ENCODE measurements at places on chromosomes 16 and 17.

GRCh38 chr16:53996961-53997360, 289.6 kb downstream of the IRX3 start:
- no peak for DNase-seq

GRCh38 chr17:33373273-33373672, 80.2 kb upstream of the ASIC2 start:
- DNase-seq: no peak

GRCh38 chr16:86740906-86741799, 162.8 kb downstream of the FOXL1 start:
- DNase-seq: no peak

DNA sequence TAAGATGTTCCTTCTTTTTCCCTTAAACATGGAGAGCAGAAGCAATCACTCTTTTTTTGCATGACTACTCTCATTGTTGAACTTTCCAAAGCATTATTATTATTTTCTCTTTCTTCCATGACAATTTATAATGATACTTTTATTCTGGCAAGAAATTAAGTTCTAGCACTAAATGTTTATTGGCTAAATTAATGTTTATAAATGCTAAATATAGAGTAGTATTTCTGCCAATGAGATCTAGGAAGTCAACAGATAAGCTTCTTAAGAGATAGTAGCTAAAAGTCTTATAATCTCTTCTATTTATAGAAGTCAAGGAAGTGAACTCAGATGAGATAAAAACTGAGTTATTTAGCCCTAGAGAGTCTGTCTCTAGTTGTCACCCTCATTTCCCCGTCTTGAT, 920.1 kb downstream of the KCNJ2 start:
- no peak for DNase-seq

GRCh38 chr16:60755907-60756306, 1280.3 kb downstream of the CDH8 start:
- no peak for DNase-seq
